ACHN (cell line): ENCODE measurements at places on chromosomes 4 and X.

DNA sequence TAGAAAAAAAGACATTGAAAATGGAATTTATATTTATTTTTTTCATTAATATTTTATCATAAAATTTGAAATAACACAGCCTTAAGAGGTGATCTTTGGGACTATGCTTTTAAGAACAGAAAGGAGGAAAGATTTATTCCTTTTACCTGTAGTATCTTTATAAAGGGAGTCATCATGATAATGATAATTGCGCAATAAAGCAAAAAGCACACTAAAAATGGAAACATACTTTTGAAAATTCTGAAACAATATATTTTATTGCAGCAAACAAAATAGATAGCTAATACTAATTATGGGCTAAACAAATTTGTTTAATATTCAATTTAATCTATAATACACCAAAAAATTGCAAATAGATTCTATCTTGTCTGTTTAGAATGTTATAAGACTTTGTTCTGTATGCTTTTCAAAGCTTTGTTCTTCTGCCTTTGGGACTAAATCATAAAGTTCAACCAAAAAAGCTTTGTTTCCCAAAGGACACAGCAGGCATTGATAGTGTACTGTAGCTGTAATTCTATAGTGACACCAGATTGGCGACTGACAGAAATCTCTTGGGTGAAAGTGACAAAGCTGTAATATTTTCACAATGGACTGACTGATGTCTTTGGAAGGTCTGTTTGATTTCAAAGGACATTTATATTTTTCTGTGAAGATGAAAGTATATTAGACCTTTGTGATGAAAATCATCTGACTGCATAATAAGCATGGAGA is 2156.6 kb upstream of the TENM3 start:
- no peak for DNase-seq

DNA sequence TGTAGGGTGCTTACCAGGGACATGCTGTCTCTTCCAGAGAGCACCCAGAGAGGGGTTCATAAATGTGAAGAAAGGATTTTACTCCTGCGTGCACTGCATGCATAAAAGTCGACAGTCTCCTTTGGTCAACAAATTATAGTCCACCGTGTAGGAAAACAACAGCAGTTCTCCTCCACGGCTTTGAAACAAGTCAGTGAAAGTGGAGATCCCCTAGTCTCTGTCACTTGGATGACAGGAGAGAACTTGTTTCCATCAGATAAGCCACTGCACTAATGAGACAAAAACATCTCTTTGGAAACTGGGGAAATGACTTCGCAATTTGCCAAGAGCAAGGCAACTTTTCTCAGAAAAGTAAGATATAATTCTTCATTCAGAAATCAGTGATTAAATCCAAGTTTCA is 9.7 kb downstream of the UNC5C start:
- DNase-seq, result no peak

- no peak for DNase-seq
Measured at GRCh38 chr4:1808851-1809753, 16.0 kb downstream of the FGFR3 start.

DNA sequence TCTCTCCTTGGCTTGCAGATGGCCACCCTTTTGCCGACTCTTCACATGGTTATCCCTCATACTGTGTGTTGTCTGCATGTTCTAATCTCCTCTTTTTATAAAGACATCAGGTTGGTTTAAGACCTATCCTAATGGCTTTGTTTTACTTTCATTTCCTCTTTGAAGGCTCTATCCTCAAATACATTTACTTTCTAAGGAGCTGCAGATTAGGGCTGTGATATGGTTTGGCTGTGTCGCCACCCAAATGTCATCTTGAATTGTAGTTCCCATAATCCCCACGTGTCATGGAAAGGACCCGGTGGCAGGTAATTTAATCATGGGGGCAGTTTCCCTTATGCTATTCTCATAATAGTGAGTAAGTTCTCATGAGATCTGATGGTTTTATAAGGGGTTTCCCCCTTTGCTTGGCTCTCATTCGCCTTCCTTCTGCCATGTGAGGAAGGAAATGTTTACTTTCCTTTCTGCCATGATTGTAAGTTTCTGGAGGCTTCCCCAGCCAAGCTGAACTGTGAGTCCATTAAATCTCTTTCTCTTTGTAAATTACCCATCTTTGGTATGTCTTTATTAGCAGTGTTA is 204.5 kb downstream of the RELL1 start:
- no peak for DNase-seq

GRCh38 chr4:10333942-10334341 is 123.3 kb downstream of the ZNF518B start:
- no peak for DNase-seq

DNA sequence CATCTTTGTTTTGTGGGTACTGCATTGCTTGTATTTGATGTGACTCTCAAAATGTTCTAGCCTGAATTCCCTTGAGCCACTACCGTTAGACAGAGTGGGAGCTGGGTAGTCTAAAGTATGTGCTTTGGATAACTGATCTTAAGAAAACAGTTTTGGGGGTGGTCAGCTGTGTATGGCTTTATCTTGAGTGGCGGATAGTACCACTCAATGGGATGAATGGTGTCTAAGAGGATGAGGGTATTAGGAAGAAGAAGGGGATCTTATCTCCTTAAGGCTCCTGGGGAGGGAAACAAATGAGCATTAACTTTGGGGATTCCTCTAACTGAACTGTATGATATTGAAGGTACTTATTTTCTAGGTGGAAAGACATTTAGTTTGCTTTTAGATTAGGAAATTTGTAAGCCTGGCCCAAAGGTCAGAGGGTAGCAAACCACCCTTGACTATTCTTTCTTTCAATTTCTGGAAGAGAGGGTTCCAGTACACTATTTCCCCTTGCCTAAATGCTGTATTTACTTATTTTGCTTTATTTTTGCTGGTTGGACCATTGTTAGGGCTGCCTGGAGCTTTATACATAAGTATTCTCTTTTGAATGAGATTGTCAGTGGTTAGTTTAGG is 11.3 kb downstream of the BMP2K start:
- no peak for DNase-seq

DNA sequence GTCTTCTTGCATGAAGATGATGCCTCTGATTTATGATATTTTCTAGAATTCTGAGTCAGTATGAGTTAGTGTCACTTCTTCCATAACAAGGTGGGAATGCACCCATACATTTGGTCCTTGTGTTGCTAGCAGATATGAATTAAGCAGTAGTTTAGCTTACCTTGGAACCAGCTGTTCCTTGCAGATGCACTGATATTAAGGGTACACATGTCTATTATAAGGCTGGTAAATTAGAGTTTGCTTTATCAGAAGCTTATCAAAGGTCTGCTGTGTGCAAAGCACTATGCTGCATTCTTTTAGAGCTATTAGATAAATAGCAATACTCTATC is 36.5 kb downstream of the AFF1 start:
- no peak for DNase-seq

DNA sequence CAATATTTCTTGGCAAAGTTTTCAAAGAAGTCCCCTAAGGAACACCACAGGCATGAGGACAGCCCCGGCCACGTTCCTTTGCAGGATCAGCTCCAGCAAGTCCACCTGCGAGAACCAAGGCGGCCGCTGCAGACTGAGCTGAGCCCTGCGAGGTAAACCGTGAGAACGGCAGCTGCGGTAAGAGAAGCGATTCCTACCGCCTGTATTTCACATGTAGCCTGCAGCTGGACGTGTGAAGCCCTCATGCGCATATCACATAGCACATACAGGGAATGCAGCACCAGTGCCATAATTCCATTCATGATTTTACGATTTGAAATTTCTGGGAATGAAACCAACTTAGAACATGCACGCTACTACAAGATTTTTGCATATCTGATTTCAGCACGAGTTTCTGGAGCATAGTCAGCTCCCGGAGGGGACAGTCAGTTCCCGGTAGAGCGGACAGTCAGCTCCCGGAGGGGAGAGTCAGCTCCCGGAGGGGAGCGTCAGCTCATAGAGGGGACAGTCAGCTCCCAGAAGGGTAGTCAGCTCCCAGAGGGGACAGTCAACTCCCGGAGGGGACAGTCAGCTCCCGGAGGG is 41.7 kb downstream of the FGFRL1 start:
- DNase-seq, result no peak

DNA sequence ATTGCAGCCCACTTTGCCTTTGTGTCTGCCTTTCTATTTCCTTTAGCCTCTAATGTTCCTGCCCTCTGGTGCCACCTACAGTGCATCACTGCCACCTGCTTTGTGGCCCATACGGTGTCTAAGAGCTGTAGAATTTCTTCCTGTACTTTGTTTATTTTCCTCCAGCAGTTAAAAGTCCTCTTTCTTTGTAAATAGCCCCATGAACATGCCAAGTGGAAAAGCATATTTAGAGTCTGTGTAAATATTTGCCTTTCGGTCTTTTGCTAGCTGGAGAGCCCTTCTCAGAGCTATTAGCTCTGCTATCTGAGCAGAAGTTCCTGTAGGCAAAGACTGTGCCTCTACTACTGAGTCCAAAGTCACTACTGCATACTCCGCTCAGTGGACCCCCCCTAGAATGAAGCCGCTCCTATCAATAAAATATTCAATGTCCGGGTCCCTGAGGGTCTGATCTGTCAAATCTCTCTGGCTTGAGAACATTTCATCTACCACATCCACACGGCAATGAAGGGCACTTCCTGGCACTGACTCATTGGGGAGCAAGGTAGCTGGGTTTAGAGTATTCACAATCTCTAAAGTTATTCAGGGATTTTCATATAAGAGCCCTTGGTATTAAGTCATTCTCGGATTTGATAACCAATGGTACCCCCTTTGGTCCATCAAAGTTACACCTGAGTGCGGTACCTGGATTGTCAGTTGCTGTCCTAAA is 36.3 kb downstream of the SULT1E1 start:
- peak; percentile 20 for DNase-seq

- DNase-seq, result no peak
Measured at GRCh38 chrX:110403441-110404238, 45.0 kb downstream of the RTL9 start.
